ENCODE measurements at places on chromosomes 13 and 19. TPM values are rescaled to one million over a fixed set of nuclear protein-coding genes. Genes with fewer than 3 reads are reported as not detected.

The LHB gene
- not detected for total RNA-seq

The SHANK1 gene
- not detected for total RNA-seq

The KL gene
- total RNA-seq, result not detected

The LRCH1 gene
- total RNA-seq, result 12.7 TPM

The CLEC17A gene
- not detected for total RNA-seq

The CGB1 gene
- not detected for total RNA-seq

The CEACAM3 gene
- total RNA-seq, result not detected

The PRR36 gene
- 1.6 TPM for total RNA-seq

The MEIOSIN gene
- total RNA-seq, result not detected

The ZNF525 gene
- total RNA-seq, result 3.4 TPM

The ZNF223 gene
- total RNA-seq, result 2.7 TPM

The CASP14 gene
- not detected for total RNA-seq

The AZU1 gene
- total RNA-seq, result not detected

The RINL gene
- total RNA-seq, result 13.1 TPM

The ATCAY gene
- total RNA-seq, result not detected

The CFAP97D2 gene
- total RNA-seq, result not detected

The CCDC194 gene
- 1.6 TPM for total RNA-seq

The FFAR1 gene
- not detected for total RNA-seq

The FFAR3 gene
- not detected for total RNA-seq

The ZNF528 gene
- not detected for total RNA-seq

The SIGLEC12 gene
- not detected for total RNA-seq

The SPACA4 gene
- 3.4 TPM for total RNA-seq

Measured in HT-29 (cell line).